ENCODE measurements at places on chromosomes 7 and 10.

DNA sequence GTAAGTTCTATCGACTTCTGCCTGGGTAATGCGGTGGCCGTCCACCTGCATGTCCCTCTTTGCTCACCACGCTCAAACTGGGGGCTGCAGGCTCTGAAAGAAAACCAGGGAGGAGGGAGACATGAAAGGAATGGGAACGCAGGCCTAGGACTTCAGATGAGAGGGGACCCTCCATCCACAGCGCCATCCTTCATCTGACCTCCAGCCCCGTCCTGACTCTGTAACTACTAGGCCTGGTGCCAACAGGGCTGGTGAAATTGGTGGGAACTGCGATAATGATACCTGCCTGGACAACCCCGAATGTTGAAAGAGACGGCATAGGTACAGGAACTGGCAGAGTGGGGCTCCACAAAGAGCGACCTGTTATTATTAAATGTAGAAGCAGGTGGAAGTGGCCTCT, 1.3 kb upstream of the ECHDC3 start:
- DNase-seq, result no peak

- DNase-seq, result no peak
Measured at GRCh38 chr10:75403939-75404814, 2.6 kb upstream of the ZNF503 start.

DNA sequence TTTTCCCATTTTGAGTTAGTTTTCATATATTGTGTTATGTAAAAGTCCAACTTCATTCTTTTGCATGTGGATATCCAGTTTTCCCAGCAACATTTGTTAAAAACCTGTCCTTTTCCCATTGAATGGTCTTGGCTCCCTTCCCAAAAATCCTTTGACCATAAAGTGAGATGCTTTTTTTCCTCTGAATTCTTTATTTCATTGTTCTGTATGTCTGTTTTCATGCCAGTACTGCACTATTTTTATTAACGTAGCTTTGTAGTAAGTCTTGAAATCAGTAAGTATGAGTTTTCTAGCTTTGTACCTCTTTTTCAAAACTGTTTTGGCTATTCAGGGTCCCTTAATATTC, 20.0 kb downstream of the C1GALT1 start:
- DNase-seq, result no peak

GRCh38 chr10:121615836-121616235, 17.6 kb upstream of the FGFR2 start:
- no peak for DNase-seq

DNA sequence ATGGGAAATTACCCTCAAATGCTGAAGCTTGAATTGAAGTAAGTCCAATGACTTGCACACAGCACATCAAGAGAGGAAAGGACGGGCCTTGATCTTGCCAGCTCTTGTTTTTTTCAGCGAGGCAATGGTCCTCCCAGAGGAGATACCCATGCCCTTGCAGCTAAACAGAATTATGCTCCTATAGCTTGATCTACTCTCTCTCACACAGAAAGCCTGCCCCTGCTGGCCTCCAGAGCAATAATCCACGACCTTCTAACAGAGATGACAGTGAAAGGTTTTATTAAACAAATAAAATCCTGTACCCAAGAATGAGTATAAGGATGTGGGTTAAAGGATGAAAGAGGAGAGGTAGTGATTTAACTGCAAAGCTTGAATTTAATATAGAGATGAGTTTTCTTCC, 268.0 kb downstream of the ADRA2A start:
- no peak for DNase-seq

DNA sequence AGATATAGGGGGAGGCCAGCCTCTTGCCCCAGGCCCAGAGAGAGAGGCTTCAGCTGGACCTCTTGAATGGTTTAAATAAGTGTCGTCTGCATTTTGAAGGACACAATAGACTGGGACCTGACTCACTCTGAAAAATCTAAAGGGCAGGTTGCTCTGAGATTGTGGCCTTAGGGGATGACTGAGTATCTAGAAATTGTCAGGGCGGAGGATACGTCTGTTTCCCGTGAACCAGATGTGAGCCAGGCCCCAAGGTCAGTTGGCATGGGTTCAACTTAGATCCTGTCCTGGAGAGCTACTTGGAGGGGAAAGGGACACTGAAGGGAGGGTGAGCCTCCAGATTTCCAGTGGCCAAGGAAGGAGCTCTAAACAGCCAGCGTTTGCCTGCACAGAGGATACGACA, 110.2 kb downstream of the CHN2 start:
- DNase-seq, result no peak

DNA sequence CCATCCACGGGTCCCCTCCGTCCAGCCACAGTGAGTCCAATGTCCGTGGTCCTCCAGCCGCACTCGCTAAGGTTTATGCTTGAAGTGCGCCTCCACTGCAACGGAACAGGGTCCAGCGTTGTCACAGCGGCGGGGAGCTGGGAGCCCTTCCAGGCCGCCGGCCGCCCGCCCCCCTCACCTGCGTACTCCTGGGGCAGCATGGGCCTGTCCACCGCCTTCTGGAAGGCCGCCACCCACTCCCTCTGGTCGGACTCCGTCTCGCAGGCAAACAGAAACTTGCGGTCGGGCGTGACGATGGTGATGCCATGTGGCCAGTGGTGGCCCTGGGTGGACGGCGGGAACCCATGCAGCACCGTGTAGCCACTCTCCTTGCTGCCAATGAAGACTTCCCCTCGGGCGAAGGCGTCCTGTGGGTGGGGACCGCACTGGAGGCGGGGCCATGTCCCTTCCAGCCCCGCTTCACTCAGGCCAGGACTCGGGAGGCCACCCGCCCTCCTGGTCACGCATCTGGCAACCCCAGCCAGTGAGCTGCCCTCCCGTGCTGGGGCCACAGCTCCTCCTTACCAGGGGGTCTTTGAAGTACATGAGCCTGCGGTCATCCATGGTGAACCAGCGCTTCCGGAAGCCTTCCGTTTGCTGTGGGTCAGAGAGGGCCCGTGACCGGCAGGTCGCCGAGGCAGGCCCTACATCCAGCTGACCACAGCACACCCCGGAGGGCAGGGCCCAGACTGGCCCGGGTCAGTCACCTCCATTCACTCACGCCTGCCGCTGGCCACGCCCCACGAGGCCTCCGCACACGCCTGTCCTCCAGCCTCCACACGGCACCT, 22.7 kb downstream of the GET4 start:
- DNase-seq, result no peak

- DNase-seq, result no peak
Measured at GRCh38 chr7:77579797-77580196, 42.7 kb downstream of the PTPN12 start.

- DNase-seq, result no peak
Measured at GRCh38 chr10:77564731-77565589, 72.6 kb downstream of the KCNMA1 start.

GRCh38 chr7:129859183-129859582, 93.6 kb downstream of the UBE2H start:
- no peak for DNase-seq

DNA sequence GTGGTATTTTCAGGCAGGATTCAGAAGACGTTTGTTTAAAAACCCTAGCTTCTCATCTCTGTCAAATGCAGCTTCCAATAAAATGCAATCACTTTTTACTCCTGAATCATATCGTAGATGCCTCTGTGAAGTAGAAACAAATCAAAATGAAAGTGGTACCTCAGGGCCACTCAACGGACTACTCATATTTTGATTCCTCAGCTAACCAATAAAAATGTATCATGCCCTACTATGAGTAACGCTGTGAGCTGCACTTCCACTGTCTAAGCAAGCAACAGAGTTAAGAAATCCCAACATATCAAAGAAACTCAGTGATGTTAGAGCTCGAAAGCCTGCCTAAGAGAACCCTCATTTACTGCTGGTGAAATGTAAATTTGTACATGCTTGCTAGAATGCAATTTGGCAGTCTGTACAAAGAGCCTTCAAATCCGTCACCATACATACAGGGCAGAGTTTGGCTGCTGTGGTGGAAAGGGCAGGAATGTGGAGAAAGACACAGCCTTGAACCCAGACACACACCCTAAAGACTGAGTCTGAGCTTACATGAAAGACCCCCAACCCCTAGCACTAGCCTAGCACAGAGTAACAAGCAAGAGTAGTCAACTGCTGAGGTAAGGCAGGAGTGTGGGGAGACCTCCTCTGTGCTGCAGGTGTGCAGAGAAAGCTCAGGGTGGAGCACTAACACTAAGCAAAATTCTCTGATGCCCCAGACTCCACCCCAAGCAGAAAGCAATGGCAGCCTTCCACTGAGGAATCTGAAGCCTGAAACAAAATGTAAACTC, 151.5 kb downstream of the ANK3 start:
- DNase-seq, result no peak

GRCh38 chr10:6014241-6014761, 37.0 kb upstream of the IL15RA start:
- no peak for DNase-seq

DNA sequence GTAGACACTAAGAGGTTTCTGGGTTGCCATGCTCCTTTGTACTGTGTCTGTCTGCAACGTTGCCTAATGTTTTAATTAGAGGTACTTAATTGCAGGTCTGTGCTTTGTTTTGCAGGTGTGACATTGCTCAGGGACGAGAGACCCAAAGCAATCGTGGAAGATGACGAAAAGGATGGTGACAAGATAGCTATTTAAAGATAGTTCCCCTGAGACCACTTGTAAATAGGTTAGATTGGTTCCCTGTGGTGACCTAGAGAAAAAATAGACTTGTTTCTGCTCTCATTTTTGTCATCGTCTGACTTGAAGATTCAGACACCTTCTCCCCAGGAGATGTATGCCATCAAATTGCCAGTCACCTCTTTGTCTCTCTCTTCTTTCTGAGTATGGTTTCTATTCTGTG, 20.1 kb downstream of the PPP1R17 start:
- DNase-seq, result no peak

GRCh38 chr7:138226001-138226476, 149.8 kb downstream of the AKR1D1 start:
- no peak for DNase-seq

DNA sequence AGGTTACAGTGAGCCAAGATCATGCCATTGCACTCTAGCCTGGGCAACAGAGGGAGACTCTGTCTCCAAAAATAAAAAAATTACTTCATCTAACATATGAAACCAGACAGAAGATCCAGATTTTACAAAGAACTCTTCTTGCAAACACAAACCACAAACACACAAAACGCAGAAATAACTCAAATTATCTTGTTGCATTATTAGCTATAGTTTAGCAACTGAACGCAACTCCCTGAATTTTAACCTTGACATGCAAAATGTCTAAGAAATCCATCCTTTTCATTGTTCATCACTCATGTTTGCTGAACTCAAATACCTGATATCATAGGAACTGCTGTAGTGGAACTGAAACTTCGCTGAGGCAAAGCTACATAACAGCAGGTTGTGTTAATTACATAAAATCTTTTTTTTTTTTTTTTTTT, 64.1 kb downstream of the MICU1 start:
- DNase-seq, result no peak

- no peak for DNase-seq
Measured at GRCh38 chr10:97280783-97281182, 11.7 kb downstream of the ARHGAP19 start.

- no peak for DNase-seq
Measured at GRCh38 chr10:72502581-72502980, 123.3 kb downstream of the MICU1 start.

DNA sequence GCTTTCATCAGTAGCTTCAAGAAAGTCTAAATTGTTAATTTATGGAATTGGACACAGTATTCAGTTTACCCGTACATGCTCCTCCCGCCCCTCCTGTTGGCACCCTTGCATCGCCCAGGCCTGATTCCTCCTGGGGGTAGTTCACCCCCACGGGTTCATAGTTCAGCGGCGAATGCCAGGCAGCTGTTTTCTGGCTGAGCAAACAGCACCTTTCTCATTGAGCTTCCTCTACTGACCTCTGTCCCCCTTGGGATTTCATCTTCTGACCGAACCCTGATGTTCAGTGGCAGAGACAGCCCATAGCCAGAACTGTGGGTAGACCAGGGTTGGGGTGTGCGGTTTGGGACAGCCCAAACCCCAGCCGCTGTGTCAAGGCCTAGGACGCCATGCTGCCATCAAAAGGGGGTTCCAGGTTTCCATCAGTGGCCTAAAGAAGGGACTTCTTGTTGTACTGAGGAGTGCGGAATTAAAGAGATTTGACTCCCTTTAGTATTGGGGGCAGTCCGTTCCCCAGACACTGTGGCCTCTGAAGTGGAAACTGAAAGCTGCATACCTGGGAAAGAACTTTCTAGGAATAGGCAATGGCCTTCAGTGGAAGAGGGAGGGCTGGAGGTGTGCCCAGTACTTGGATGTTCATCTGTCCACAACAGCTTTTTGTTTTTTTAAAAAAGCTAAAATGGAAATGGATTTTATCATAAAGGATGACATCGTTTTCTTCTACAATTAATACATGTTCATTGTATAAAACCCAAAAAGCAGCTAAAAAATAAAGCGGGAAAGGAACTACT, 19.0 kb downstream of the MDH2 start:
- no peak for DNase-seq

DNA sequence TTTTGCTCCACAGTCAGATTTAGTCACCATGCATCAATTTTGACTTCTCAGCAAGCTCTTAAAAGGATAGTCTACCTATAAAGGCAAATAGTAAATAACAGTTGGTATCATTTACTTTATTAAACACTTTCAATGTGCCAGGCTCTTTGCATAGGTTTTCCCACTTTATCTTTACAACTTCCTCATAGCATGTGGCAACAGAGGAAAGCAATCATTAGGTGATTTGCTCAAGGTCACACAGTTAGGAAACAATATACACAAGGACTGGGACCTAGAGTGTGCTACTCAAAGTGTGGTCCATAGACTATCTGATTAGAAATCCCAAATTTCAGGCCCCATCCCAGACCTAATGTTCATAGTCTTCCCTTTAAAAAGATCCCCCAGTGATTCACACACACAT, 212.3 kb downstream of the MTERF1 start:
- DNase-seq, result no peak

GRCh38 chr7:3950249-3950648, 649.2 kb downstream of the SDK1 start:
- no peak for DNase-seq

- DNase-seq, result no peak
Measured at GRCh38 chr7:37109016-37109683, 339.5 kb downstream of the ELMO1 start.

- no peak for DNase-seq
Measured at GRCh38 chr7:10707519-10707918, 266.2 kb upstream of the PHF14 start.

GRCh38 chr10:44619975-44620374, 235.1 kb upstream of the CXCL12 start:
- no peak for DNase-seq

- no peak for DNase-seq
Measured at GRCh38 chr7:18040196-18040595, 12.6 kb upstream of the PRPS1L1 start.

- DNase-seq, result no peak
Measured at GRCh38 chr10:59016043-59016442, 160.4 kb upstream of the PHYHIPL start.

- no peak for DNase-seq
Measured at GRCh38 chr7:122893486-122893885, 7.2 kb upstream of the CADPS2 start.
